ENCODE measurements at places on chromosomes 5 and 9. TPM values are rescaled to one million over a fixed set of nuclear protein-coding genes. Genes with fewer than 3 reads are reported as not detected.

Gene CDKN2B
- 85.7 TPM for total RNA-seq

Gene FOXD1
- total RNA-seq, result not detected

Gene OMD
- total RNA-seq, result 24.8 TPM

Gene OCLN
- total RNA-seq, result 2.4 TPM

Gene C5orf52
- not detected for total RNA-seq

Gene ENTREP1
- 7.5 TPM for total RNA-seq
